ENCODE measurements at places on chromosomes 6 and 20.

DNA sequence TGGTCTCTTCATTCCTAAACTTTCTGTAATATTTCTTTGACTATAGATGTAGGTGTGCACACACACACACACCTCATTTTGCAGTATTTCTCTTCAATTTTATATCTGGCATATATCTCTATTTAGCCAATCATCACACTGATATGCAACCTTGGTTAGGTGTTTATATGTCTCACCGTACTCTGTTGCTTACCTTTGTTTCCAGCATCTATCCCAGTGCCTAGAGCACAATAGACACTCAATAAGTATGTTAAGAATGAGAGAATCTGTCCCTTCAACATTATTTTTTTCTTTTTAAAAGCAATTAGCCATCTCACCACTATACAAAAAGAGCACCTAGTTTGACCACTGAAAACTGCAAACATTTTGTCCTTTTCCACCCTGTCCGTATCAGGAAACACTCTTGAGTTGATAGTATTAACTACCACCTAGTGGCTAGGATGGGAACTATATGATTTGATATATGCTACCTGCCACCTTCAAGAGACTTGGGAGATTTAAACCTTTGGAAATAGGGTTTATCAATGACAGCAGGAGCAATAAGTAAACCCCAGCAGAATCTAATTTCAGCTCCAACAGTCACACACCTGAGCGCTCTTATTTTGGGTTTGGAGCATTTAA is 48.7 kb upstream of the RSPO3 start:
- DNase-seq, result no peak

GRCh38 chr6:162621246-162621645 is 106.3 kb downstream of the PRKN start:
- DNase-seq, result no peak

GRCh38 chr6:85470023-85470410 is 20.1 kb downstream of the NT5E start:
- DNase-seq, result no peak

DNA sequence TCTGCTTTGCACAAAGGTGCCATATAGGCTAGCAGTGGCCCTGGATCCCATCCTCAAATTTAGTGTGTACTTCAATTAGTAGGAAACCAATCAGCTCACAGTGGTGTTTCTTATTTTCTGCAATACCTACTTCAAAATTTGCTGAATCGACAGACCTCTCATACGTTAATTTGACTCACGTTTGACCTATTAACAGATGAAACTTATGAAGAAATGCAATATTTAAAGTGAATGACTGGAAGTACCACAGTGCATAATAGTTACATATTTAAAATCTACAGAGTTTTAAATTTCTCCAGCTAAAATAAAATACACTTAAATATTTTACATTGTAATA is 47.6 kb upstream of the MCM9 start:
- DNase-seq, result no peak

GRCh38 chr6:121539439-121539838 is 104.0 kb downstream of the GJA1 start:
- DNase-seq, result no peak

All from thymus (tissue), 14 donors.